ENCODE measurements at places on chromosomes 2 and 18.

DNA sequence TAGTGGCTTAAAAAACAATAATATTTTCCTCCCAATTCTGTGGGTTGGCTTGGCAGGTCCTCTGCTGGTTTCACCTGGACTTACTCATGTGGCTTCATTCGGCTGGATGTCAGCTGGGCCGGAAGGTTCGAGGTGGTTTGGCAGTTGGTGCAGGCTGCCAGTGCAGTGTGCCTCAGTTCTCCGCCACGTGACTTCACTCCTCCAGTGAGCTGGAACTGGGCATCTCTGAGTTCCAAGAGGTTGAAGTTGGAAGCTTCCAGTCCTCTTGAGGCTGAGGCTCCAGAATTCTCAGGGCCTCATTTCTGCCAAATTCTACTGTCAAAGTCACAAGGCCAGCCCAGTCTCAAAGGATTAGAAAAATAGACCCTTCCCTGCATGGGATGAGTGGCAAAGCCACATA is 83.4 kb upstream of the B3GNT7 start:
- no peak for DNase-seq

DNA sequence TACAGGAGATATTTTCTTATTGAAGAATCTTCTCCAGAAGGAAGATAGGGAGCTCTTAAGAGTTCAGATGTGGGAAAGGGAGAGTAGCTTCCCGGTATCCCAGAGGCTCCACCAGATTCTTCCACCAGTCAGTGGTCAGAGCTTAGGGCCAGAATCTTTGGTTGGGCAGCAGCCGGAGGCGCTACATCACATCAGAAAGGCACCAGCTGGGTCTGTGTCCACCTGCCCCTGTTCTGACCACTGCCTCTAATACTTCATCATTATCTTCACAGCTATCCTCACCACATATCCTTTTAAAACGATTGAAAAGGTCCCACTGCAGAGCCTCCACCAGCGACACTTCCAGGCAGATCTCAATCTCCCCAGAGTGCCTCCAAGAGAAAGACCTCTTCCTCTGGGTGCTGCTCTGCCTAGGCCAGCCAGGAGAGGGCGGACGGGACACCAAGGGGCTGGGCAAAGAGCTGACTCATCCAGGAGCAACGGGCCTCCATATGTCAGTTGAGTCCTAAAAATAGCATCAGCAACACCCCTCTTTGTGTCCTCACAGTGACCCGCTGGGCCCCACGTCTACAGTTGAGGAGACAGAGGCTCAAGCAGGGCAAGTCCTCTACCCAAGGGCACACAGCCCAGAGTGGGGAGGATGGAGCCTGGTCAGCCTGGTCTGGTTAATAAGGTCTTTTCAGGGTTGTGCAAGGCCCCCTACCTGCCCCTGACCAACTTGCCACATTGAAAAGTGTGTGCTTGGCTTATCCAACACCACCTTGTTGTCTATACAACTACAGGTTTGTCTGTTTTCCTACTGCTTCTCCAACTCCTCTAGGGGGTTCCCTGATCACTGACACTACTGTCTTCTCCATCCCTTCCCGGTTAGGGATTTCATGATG is 81.2 kb downstream of the ADD2 start:
- DNase-seq = peak; percentile 92

GRCh38 chr18:23498877-23499276 is 4.4 kb upstream of the RMC1 start:
- peak; percentile 71 for DNase-seq

GRCh38 chr18:59927246-59927825 is 27.5 kb downstream of the PMAIP1 start:
- DNase-seq = peak; percentile 35

GRCh38 chr2:236161531-236161930 is 6.7 kb downstream of the GBX2 start:
- DNase-seq = no peak

- peak; percentile 75 for DNase-seq
These were observed 140.7 kb downstream of the ZNF516 start for GRCh38 chr18:76354348-76354747.

DNA sequence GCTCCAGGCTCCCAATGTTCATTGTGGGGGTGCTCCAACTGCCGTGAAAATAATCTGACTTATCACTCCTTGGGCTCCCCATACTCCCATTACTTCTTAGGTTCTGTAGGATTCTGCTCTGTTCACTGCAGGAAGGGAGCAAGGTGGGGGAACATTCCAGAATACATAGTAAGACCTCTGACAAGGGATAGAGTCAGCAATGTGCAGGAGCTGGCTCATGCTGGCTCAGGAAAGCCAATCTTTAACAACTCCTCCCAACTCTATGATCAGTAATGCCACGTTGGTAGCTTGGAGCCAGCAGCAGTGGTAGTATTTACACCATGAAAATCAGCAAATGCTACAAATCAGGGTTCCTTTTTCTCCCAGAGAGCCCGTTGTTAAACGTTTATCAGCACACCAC is 44.4 kb downstream of the FECH start:
- peak; percentile 72 for DNase-seq

DNA sequence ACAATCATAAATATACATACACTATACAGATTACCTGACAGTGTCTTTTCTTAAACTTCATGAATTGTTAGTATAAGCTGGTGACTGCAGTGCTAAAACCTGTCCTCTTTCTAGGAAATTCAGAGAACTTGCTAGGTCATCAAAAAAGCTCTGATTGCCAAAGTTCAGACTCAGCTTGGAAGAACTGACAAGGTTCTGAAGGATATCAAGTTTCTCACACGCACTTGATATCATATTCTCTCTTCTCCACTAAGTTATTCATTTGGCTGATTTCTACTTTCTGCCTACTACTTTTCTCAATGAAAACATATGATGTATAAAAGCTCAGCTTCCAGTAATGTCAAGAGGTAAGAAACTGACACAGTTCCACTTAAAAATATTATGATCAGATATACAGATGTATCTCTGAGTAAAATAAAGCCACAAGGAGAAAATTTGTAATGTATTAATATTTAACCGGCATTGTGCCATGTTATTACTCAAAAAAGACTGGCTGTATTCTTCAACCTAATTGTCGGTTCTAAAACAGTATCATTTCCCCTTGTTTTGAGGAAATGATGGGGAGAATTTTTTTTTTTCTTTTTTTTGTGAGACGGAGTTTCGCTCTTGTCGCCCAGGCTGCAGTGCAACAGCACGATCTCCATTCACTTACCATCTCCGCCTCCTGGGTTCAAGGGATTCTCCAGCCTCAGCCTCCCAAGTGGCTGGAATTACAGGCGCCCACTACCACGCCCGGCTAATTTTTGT is 2.4 kb downstream of the OSBPL1A start:
- peak; percentile 3 for DNase-seq

- DNase-seq = peak; percentile 85
These were observed 130.1 kb downstream of the OLA1 start for GRCh38 chr2:174117951-174118930.

DNA sequence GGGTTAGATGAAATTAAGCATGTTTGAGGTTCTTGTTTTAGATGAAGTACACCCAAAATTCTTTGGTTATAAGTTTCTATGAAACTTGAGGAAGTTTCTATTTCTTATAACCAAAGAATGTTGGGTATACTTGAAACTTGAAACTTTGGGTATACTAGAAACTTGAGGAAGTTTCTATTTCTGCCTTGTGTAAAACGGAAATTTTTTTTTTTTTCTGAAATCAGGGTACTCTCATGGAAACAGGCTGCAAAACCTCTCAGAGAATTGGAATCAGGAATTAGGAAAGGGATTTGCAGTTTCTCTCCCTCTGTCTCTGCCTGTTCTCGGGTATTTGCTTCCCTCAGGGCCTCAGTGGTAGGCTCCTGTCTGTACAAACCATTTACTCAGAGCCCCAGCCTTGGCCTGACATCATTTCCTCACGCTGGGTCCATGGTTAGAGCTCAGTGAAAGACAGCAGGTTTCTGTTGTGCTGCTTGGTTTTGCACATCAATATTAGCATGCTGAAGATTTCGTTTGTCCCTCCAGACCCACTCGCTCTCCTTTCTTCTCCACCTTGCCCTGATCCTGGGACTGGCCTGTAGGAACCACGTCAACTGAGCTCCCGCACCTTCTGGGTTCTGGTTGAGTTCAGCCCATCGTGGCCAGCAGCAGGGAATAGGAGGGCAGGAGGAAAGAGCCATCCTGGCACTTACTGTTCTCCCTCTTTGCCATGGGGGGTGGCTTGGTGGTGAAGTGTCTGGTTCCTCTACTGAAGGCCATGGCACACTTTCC is 106.4 kb downstream of the POLR1A start:
- peak; percentile 76 for DNase-seq

DNA sequence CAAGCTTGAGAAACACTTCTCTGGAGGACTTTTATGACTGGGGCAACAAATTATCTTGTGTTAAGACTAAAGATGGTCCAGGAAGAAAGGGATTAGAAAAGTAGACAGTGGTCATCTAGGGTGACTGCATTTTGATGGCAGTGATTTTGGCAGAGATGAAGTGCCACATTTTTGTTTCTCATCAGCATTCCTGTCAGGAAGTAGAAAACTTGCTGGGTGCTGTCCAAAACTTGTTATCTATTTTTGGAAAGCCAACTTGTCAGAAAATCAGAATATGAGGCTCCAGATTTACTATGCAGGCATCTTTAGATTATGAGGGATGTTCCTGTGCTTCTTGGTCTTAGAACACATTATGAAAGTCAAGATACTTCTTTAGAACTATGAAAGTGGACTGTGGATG is 29.0 kb upstream of the CALCRL start:
- peak; percentile 25 for DNase-seq

All from fibroblast of upper back skin (primary cell).